ENCODE measurements at places on chromosomes 3 and 15. TPM values are rescaled to one million over a fixed set of nuclear protein-coding genes. Genes with fewer than 3 reads are reported as not detected.

DNA sequence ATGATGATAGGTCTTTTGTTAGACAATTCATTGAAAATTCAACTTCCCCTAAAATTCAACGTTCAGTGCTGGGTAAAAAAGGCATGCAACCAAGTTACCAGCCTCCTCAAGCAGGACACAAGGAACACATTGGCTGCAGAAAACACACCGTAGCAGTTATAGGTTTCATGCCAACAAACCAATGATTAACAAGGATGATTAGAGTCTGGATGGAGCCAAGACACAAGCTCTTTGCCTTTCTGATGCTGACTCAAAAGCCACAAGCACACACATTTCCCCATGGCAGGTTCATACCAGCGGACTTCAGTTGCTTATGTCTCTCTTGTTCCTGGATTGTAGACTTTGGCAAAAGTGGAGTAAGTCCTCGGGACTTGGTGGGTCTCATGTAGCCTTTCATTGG lies 105.8 kb downstream of the DHX30 start:
- peak; percentile 33 for DNase-seq

DNA sequence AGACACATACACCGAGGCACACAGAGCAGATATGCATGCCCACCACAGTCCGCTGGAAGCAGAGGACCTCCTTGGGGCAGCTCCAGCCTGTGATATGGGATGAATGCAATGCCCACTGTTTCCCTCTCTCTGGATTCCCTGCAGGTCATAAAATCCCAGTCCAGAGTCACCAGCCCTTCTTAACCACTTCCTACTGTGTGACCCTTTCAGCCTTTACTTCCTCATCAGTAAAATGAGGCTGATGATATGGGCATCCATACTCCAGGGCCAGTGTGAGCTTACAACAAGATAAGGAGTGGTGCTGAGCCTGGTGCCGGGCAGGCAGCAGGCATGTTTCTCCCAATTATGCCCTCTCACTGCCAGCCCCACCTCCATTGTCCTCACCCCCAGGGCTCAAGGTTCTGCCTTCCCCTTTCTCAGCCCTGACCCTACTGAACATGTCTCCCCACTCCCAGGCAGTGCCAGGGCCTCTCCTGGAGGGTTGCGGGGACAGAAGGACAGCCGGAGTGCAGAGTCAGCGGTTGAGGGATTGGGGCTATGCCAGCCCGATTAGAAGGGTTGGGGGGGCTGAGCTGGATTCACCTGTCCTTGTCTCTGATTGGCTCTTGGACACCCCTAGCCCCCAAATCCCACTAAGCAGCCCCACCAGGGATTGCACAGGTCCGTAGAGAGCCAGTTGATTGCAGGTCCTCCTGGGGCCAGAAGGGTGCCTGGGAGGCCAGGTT lies at the start of gene GNAT1:
Gene GNAT1, plus strand, starts transcription at position 675 of the 725 bp plus-strand sequence. CDS start 116 bp downstream, outside the sequence.
- DNase-seq, result no peak

DNA sequence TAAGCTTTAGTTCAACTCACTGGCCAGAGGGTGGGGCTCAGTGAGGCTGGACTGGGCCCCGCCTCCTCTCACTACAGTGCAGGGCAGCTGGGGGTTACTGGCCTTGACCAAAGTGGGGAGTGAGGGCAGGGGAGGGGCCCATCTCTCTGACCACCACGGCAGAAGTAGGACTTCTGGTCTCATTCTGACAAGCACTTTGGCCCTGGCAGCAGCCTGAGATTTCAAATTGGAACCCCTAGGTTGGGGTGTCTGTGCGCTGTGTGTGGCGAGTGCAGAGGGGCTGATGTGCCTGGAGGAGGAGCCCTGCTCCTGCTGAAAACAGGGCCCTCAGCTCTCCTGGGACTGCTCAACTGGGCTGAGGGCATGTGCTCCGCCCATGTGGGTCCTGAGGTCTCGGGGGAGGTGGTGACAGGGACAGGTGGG lies 60.3 kb upstream of the RPL32 start:
- no peak for DNase-seq

DNA sequence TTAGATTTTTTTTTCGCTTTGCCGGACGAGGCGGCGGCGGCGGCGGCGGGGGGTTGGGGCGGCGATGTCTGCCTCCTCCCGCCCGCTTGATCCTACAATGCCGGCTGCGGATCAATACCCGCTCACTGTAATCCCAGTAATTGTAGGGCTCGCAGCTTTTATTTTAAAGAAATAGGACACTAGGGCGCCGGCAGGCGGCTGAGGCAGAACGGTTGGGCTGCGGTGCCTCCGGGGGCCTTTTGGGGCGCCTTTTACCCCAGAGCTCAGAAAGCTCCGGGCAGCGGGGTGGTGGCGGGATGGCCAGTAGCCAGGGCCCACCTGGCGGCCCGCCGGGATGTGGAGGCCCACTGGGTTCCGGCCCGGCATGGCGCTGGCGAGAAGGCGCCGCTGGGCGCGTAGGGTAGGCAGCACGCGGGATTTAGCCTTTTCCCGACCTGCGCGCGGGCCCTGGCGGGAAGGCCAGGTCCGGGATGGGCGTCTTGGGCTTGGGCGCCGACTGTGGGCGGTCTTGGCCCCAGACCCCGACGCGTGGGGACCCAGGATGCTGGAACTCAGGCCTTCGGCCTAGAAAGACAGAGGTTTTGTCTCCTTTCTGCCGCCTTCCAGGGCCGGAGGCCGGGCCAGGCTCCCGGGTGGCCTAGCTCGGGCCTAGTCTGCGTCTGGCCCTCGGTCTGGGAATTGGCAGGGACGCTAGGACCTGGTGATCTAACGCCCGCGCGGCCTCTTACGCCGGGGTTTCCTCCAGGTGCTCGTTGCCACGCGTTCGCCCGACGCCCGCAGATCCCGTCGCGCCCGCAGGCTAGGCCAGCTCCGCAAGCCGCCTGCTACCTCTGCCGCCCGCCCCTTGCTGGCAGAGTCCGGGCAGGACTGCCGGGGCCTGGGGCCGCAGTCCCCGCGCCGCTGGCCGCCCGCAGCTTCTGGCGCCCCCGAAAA lies 15.5 kb upstream of the ONECUT1 start:
- peak; percentile 48 for DNase-seq

- no peak for DNase-seq
These were observed 40.3 kb downstream of the MBNL1 start for GRCh38 chr3:152309031-152309430.

DNA sequence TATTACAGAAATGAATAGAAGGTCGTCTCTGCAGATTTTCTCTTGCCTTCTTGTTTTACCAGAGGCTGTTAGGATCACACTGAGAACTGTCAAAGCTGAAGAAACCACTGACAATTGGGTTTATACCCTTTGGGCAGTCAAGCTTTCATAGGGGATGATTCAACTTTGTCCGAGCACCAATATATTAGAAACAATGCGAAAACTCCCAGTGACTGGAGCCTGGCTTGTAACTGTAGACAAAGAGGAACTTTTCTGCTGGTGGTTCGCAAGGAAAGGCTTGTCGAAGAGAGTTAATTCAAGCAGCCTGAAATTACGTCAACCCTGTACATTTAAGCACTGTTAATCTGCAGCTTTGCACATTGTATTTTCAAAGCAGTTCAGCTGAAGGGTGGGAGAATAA lies 193.2 kb upstream of the ZNF385D start:
- no peak for DNase-seq

- DNase-seq, result no peak
These were observed 337.2 kb upstream of the DNAJC19 start for GRCh38 chr3:181326637-181327223.

GRCh38 chr3:13665582-13666226 lies 116.8 kb downstream of the FBLN2 start:
- DNase-seq, result peak; percentile 85

DNA sequence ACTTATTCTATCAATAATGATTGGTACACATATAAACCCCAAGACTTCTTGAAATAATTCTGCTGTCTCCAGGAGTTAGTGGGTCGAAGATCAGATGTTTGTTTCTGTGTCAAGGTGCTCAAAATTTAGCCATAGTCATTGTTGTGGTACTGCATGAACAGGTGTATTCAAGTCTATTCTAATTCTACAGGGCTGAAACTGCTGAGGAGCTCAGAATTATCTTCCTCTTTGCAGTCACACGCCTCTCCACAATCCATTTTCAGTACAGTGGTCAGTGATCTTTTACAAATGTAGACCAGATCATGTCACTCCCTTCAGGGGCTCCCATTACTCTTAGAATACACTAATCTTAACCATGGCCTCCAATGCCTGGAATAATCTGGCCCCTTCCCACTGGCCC lies 527.5 kb downstream of the NTRK3 start:
- DNase-seq, result no peak

DNA sequence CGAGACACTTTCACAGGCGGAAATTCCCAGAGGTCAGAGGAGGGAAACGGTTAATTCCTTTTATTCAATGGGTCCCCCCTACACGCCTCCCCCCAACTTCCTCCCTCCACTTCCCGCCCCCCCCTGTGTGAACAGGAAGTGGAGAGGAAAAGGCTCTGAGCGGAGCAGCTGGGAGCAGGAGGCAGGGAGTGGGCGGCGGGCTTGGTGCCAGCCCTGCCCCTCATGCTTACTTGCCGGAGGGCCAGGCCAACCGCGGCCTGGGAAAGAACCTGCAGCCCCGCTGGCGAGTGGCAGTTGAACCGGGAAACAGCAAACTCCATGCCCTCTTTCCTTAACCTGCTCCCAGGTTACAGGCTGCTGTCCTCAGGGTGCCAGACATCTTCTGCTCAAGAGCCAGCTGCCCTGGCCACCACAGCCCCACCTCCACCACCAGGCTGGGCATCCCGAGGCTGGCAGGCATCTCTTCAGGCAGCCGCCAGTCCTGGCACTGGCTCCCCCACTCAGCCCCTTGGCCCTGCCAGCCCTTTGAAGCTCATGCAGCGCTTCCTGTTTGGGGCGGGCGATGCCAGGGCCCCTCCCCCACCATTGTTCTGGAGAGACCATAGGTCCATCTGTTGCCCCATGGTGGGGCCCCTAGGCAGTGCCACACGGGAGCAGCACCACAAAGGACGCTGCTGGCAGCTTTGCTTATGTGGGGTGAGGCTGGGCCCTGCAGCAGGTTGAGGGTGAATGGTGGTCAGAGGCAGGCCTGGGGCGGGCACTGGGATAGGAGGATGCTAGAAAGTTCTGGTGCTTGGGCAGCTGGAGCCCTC lies 12.9 kb downstream of the VPS18 start:
- DNase-seq, result peak; percentile 40

- no peak for DNase-seq
These were observed 112.9 kb downstream of the ULK4 start for GRCh38 chr3:41848753-41849574.

GRCh38 chr3:190097617-190098016 lies 23.1 kb downstream of the P3H2 start:
- no peak for DNase-seq

GRCh38 chr15:45892182-45892581 lies 257.4 kb downstream of the SQOR start:
- no peak for DNase-seq

DNA sequence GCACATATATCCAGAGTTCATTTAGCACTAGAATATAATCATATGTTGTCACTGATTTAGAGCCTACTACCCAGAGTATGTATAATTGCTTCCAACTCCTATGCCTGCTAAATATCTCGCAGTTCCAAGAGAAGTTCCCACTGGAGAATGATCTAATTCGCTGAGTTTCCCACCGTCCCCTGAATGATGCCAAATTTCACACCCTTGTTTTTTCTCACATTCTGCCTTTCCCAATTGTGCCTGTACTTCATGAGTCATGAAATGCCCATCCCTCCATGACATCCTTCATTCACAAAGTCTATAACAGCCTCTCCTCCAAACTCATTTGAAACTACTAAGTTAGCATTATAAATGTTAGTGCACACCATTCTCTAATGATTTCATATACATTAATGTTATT lies 177.2 kb downstream of the CBLB start:
- DNase-seq, result no peak

DNA sequence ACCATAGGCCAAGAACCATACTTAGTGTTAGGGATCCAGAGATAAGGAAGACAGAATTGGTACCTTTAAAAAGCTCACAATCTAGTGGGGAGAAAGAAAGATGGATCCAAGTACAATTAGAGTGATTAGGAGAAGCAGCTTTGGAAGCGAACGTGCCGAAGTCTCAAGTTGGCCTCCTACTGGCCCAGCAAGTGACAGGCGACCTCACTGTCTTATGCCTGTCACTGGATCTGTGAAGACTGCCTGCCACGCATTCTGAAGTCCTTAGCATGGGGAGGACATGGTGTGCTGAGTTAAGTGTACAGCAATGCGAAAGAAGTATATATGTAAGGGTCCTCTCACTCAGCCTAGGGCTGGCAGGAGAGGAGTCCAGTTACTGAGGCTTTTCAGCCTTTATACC lies 141.0 kb downstream of the GABRB3 start:
- no peak for DNase-seq

- no peak for DNase-seq
These were observed 6.1 kb upstream of the CLSTN2 start for GRCh38 chr3:139928708-139929505.

DNA sequence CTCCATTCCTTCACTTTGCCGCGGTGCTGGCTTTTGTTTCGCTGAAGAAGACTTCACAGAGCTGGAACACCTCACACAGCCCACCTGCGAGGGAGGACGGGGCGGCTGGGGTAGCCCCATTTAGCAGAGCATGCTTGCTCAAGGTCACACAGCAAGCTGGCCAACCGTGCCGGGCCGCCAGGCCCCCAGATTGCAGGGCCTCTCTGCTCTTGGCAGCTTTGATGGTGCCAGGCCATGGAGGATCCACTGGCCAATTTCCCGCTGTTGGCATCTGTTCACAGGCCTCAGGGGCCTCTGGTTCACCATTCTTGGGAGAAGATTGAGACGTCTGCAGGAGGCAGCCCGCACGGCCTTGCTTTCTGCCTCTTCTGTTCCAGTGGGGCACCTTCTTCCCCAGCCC lies 77.9 kb upstream of the LINGO1 start:
- DNase-seq, result no peak

- DNase-seq, result no peak
These were observed 193.9 kb downstream of the ZNF621 start for GRCh38 chr3:40718681-40719080.

DNA sequence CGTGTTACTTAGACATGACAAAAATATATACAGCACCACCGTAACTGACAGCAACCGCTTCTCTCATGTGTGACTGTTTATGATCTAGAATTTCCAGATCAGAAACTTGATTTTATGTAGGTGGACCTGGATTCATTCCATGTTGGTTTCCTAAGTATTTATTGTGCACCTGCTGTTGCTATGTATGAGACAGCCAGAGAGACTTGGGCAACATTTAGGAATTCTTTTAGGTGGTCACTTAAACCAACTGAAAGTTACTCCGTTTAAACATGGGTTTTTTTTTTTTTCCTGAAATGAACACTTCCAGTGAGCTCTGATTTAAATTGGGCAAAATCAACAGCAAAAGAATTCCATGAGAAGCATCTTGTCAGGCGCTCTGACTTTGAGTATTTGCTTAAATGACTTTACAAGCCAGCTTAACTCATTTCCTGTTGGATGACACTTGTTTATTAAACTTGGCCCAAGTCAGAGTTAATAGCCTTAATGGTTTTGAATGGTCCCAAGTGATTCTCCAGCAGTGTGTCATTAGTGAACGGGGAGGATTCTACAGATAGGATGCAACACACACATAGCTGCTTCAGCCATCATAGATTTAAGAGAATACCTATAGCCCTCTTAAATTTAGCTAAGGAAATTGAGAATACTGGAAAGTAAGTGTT lies 31.8 kb downstream of the MITF start:
- DNase-seq, result no peak

- no peak for DNase-seq
These were observed 2.2 kb upstream of the SLC4A7 start for GRCh38 chr3:27486336-27486735.

GRCh38 chr3:12947504-12948369 lies 106.4 kb upstream of the RPL32 start:
- peak; percentile 50 for DNase-seq

The ATP8B4 gene
- total RNA-seq, result 15.8 TPM

The DCP1A gene
- total RNA-seq, result 23.0 TPM

The HGD gene
- 211 TPM for total RNA-seq

The ROPN1 gene
- not detected for total RNA-seq

The GALNT15 gene
- 3.9 TPM for total RNA-seq

The CA12 gene
- 20.5 TPM for total RNA-seq

The TLR9 gene
- total RNA-seq, result 1.4 TPM
